ENCODE measurements at places on chromosomes 5 and 9.

DNA sequence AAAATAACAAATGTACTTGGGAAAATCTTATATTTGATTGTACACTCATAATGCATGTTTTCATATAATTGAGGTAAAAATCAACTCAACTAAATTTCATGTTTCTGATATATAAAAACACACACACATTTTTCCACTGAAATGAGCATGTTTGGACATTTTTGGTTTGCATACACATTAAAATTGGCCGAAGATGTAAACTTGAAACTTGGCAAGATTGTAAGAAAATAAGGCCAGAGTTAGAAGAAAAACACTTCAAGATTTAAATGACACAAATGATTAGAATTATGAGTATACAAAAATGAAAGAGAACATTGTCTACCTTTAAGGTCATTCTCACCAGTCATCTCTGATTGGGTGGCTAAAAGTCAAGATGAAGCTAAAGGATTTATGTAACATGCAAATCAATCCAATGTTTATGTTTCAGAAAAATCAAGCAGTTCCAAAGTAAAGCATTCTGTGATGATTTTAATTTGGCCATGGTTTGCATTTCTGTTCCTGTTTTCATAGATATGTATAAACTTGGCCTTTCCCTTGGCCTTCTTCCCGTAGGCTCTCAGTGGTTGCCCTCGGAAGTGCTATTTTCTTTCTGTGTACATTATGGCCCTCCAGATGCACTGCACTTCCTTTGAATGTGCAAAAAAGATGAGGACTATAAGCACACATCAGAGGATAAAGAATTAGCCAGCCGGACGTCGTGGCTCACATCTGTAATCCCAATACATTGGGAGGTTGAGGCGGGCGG, 1105.4 kb upstream of the DMAC1 start:
- DNase-seq, result no peak

DNA sequence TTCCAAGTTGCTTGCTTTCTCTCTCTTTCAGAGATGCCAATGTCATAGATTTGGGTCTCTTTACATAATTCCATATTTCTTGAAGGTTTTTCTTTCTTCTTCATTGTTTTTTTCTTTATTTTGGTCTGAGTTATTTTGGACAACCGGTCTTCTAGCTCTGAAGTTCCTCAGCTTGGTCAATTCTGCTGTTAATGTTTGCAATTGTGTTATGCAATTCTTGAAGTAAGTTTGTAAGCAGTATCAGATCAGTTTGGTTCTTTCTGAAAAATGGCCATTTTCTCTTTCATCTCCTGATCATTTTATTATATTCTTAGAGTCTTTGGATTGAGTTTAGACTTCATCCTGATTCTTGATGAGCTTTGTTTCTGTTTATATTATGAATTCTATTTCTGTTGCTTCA, 16.4 kb upstream of the PRDM9 start:
- DNase-seq, result no peak

DNA sequence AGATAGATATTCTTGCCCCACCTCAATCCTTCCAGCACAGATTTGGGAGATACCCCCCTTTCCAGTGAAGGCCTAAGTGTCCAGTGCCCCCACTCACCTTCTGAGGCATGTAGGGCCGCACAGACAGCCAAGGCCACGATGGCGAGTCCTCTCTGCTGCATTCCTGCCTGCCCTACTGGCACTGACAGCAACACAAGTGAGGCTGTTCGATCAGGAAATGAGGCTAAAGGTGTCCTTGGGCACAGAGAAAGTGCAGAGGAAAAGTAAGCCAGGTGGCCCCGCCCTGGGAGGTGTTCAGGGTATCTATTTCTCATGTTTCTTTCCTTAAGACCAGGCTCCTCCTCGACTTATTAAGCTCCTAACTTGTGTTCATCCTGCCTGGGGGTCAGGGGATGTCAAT, at the start of gene CCL28:
CCL28 (minus strand) TSS at position 236 of the 400 bp plus-strand sequence; CDS start at position 161, 75 bp downstream.
- no peak for DNase-seq

- DNase-seq, result no peak
These were observed 71.3 kb downstream of the HRH2 start for GRCh38 chr5:175728885-175729828.

DNA sequence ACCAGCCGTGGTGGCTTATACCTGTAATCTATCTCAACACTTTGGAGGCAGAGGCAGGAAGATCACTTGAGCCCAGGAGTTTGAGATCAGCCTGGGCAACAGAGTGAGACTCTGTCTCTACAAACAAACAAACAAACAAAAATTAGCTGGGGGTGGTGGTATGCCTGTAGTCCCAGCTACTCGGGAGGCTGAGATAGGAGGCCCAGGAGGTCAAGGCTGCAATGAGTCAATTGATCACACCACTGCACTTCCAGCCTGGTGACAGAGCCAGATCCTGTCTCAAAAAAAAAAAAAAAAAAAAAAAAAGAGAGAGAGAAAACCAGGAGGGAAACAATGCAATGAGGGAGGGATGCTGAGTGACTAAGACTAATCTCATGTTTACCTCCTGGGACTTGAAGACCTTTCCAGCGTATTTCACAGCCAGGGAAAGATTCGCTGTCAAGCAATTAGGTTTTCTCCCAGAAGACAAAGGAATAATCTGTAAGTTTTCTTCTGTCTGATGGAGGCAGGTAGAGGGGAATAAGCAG, 51.1 kb upstream of the MIER3 start:
- no peak for DNase-seq

DNA sequence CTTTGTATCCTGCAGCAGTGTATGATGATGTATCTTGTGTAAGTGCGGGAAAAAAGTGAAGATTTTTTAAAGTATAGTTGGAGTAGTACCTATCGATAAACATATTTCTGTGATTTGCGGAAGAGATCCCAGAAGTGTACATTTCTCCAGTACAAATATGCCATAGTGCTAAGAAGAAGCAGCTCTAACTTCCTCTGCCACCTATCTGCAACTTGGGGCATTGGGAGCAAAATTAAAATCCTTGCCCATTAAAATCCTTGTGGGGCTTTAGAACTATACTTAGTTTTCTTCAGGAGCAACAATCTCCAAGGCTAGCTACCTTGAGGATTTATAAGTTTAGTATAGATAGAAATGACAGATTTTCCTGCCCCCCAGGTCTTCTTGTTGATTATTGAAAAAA, 123.7 kb downstream of the VCAN start:
- DNase-seq, result no peak

- no peak for DNase-seq
These were observed 229.7 kb downstream of the ROR2 start for GRCh38 chr9:91720313-91720712.

- no peak for DNase-seq
These were observed 1.9 kb downstream of the DIPK1B start for GRCh38 chr9:136714096-136714892.

- DNase-seq, result no peak
These were observed 228.1 kb downstream of the FANCC start for GRCh38 chr9:95089257-95090022.

- DNase-seq, result no peak
These were observed 454.3 kb downstream of the KDM4C start for GRCh38 chr9:7212101-7212500.

- DNase-seq, result no peak
These were observed 2.7 kb downstream of the EEIG1 start for GRCh38 chr9:127977884-127978647.

DNA sequence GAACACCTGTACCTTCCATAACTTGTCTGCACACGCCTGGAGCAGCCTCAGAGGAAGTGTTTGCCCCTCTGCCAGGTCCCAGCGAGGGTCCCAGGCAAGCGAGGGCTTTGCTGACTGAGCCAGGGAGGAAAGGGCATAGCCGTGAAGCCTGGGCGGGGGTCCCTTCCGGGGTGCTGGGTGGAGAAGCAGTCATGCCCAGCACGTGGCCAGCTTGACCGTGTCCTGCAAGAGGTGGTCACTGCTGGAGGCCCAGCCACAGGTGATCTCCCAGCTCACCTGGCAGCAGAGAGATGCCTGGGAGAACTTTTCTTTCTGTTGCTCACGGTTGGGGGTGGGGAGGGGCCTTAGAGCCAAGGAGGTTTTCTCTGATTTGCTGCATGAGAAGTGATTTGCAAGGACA, 195.3 kb downstream of the CACNA1B start:
- DNase-seq, result no peak

- DNase-seq, result no peak
These were observed 310.8 kb downstream of the PDE4D start for GRCh38 chr5:59582746-59583145.

- no peak for DNase-seq
These were observed 18.3 kb downstream of the RALGPS1 start for GRCh38 chr9:126932871-126933321.

- no peak for DNase-seq
These were observed 4.7 kb upstream of the PURA start for GRCh38 chr5:140109018-140109758.

DNA sequence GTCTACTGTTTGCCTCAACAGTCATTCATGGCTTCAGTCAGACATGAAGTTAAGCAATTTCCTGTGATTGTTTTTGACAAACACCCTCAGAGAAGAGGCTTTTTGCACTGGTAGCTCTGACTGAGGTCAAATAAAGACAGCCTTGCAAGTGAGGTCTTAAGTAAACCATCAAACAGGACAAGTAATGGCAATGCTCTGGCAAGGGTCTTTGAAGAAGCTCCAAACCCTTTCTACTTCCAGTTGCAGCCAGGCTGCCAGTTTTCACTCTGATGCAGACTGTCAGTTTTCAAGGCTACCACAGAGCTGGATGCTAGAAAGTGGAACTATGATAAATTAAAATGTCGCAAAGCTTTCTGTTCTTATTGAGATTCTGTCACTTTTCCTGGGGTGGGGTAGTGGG, 421.5 kb upstream of the PTGER4 start:
- no peak for DNase-seq

DNA sequence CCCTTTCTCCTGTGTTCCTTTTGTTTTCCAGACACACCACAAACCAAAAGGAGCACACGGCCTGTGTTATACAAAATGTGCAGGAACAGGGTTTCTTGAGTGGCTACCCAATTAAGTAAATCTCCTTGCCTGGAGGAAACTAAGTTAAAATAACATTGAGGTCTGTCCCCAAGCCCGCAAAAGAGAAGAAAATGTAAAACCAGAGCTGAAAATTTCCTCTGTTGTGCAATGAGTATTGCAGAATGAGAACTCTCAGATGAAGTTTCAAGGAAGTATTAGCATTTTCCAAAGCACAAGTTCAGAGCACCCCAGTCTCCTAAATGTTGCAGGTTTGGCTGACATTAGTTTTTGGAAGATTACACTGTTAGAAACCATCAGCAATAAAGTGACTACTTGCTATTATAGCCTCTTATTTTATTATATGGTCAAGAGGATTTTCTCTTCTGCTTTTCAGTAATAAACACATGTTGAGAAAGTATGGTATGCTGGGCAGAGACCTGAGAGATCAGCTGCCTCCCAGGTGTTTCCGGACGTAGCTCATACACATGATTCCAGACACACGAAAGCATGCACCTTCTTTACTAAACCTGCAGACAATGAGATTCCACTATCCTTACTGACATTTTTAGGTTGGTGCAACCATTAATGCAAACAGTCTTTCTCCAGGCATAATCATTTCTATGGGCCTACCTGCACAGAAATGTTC, 161.3 kb downstream of the SNCAIP start:
- no peak for DNase-seq

DNA sequence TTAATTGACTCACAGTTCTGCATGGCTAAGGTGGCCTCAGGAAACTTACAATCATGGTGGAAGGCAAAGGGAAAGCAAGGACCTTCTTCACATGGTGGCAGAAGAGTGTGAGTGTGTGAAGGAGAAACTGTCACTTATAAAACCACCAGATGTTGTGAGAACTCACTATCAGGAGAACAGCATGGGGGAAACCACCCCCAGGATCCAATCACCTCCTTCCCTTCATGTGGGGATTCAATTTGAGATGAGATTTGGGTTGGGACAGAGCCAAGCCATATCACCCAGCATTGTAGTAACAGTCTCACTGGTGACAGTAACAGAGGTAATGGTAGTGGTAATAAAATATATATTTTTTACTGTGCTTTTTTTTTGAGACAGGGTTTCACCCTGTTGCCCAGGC, 18.1 kb downstream of the ZBTB5 start:
- no peak for DNase-seq

GRCh38 chr9:99749641-99750040, 72.0 kb upstream of the NR4A3 start:
- DNase-seq, result no peak

GRCh38 chr5:5770825-5771224, 348.3 kb downstream of the ICE1 start:
- no peak for DNase-seq

GRCh38 chr5:14445576-14446290, 135.9 kb upstream of the OTULINL start:
- DNase-seq, result no peak

- DNase-seq, result no peak
These were observed 43.1 kb downstream of the CAMK2A start for GRCh38 chr5:150246429-150246828.

- no peak for DNase-seq
These were observed 40.0 kb upstream of the PHYKPL start for GRCh38 chr5:178272591-178272990.

GRCh38 chr9:11038366-11038765, 425.6 kb upstream of the PTPRD start:
- DNase-seq, result no peak

DNA sequence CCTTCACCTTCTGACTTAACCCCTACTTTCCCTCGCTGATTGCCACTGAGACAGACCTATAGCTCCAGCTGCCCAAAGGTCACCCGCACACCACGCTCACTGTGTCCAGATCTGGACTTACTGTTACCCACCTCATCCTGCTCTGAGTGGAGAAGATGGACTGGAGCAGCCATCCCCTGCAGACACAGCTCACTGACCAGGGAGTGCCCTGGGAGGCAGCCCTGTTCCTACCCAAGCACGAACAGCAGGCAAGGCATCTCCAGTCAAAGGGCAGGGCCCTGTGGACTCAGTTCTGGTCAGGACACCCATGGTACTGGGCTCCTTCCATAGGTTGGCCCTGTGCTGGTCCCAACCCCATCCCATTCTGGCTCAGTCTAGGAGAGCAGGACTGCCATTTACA, 9.5 kb upstream of the BARX1 start:
- no peak for DNase-seq

- no peak for DNase-seq
These were observed 25.9 kb upstream of the ZFAND5 start for GRCh38 chr9:72390907-72391306.

GRCh38 chr5:151023651-151024050, 3.3 kb downstream of the GPX3 start:
- no peak for DNase-seq

DNA sequence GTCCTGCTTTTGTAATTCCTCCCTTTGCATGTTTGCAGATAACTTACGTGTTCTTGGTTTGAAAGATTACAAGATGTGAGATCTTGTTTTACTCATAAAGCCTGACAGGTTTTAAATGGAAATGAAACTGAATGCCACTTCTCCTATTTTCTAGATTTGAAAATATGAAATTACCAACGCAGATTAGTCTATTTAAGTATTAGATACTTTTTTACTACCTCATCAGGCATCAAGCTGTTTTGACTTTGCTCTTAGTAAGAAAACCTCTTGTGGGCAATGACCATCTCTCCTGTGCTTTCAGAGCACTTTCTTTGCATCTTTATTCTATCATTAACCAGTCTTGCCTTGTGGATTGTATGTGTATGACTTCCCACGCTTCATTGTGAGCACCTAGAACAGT, 3.5 kb downstream of the DMXL1 start:
- DNase-seq, result no peak

- DNase-seq, result no peak
These were observed 35.2 kb upstream of the LPCAT1 start for GRCh38 chr5:1558944-1559343.

- no peak for DNase-seq
These were observed 29.9 kb downstream of the NFX1 start for GRCh38 chr9:33320230-33320567.
